ENCODE measurements at places on chromosomes 3 and 15. TPM values are rescaled to one million over a fixed set of nuclear protein-coding genes. Genes with fewer than 3 reads are reported as not detected.

- peak; percentile 2 for DNase-seq
Measured at GRCh38 chr3:2735392-2735894, 374.7 kb downstream of the IL5RA start.

- DNase-seq = no peak
Measured at GRCh38 chr3:43273416-43273815, 12.9 kb upstream of the SNRK start.

DNA sequence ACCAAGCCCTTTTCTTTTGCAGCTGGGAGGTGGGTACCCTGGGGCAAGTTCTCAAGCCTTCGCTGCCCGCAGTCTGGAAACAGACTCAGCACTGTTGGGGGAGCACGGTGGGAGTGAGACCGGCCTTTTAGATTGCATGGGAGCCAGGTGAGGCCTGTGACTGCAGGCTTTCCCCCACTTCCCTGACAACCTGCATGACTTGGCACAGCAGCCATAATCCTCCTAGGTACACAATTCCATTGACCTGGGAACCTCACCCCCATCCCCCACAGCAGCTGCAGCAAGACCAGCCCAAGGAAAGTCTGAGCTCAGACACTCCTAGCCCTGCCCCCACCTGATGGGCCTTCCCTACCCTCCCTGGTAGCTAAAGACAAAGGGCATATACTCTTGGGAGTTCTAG lies 52.2 kb upstream of the CCDC80 start:
- no peak for DNase-seq

DNA sequence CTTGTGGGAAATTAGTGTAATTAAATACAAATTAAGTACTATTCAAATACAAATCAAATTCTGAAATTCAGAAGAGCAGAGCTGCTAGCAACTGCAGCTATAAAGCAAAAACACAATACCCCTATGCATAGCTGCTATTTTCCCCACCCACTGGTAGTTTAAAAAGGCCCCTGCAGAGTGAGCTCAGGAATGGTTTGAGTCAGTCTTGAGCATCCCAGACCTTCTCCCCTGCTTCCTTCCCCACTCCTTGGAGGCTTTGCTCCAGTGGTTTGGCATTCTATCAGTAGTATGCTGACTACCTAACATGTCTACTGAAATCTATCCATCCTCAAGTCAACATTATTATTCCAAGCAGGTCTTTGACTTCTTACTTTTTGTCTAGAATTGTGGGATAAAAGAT lies 53.0 kb downstream of the EFHB start:
- DNase-seq = no peak

GRCh38 chr15:82771789-82772607 lies 33.9 kb downstream of the FSD2 start:
- no peak for DNase-seq

- DNase-seq = no peak
Measured at GRCh38 chr3:28700728-28701127, 352.1 kb upstream of the AZI2 start.

- no peak for DNase-seq
Measured at GRCh38 chr3:123655400-123655799, 70.5 kb upstream of the HACD2 start.

- no peak for DNase-seq
Measured at GRCh38 chr3:154304116-154304786, 20.0 kb downstream of the DHX36 start.

- no peak for DNase-seq
Measured at GRCh38 chr15:81752546-81752942, 293.3 kb downstream of the MEX3B start.

- DNase-seq = no peak
Measured at GRCh38 chr15:98967096-98967495, 40.5 kb downstream of the PGPEP1L start.

GRCh38 chr3:21020681-21021080 lies 730.3 kb downstream of the ZNF385D start:
- no peak for DNase-seq

DNA sequence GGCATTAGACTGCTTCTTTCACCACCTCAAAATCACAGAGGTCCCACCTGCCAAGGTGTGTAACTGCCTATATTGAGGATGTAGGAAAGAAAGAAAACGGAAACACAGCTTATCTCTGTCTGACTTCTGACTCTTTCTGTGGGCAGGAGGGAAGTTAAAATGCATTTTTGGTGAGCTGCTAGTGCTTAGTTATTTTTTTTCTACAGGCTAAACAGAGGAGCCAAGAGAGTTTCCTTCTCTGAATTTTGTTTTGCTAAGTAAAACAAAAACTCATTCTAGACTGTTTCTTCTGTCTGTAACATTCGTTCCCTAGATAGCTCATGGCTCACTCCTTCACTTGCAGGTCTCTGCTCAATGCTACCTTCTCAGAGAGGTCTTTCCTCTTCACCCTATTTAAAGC lies 18.8 kb upstream of the AMOTL2 start:
- no peak for DNase-seq

DNA sequence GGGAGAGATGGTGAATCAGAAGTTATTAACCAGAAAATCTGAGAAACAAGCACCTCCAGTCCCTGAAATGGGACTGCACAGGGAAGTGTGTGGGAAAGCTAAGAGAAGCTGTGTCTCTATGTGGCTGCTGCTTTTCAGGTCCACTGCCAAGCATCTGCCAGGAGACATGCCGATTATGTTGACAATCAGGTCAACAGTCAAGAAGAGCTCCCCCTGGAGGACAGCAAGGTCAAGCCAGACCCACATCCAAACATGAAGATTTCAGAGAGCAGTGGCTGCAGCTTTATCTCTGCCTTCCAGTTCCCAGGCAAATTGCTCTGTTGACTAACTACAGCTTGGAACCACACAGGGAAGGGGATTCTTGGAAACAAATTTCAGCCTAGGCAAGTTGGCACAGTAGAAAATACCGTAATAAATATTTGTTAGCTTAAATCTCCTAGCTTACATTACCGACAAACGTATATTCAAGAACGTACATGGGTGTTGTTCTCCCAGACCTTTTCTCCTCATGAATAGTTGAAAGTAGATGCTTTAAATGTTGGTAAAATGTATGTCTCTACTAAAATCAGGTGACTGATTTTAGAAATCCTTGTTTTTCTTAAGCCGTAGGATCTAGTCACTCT lies 394.5 kb upstream of the RARB start:
- DNase-seq = peak; percentile 3

DNA sequence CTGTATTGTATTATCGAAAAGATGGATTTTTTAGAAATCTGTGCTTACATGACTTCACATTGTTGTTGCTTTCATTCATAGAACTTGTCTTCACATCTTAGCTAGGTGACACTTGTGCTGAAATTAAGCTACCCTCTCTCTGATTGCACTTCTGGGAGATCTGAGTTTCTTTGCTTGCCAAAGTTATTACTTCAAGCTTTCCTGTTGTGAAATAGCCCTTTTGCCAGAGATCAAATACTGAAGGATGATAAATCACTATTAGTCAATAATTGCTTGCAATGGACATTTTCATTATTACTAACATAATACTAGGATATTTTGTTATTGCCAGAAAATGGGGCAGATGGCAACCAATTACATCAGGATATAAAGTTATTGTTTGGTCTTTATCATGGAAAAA lies 34.7 kb downstream of the PIK3CA start:
- DNase-seq = no peak

- DNase-seq = no peak
Measured at GRCh38 chr3:132283916-132284405, 33.2 kb upstream of the ACP3 start.

GRCh38 chr3:47592066-47592795 lies 13.6 kb upstream of the CSPG5 start:
- DNase-seq = no peak

GRCh38 chr3:142818651-142819050 lies 70.2 kb downstream of the PCOLCE2 start:
- no peak for DNase-seq

GRCh38 chr3:130894130-130894985 lies 474 bp downstream of the ATP2C1 start:
- peak; percentile 69 for DNase-seq

GRCh38 chr15:75234191-75234810 lies 23.8 kb upstream of the GOLGA6C start:
- DNase-seq = no peak

DNA sequence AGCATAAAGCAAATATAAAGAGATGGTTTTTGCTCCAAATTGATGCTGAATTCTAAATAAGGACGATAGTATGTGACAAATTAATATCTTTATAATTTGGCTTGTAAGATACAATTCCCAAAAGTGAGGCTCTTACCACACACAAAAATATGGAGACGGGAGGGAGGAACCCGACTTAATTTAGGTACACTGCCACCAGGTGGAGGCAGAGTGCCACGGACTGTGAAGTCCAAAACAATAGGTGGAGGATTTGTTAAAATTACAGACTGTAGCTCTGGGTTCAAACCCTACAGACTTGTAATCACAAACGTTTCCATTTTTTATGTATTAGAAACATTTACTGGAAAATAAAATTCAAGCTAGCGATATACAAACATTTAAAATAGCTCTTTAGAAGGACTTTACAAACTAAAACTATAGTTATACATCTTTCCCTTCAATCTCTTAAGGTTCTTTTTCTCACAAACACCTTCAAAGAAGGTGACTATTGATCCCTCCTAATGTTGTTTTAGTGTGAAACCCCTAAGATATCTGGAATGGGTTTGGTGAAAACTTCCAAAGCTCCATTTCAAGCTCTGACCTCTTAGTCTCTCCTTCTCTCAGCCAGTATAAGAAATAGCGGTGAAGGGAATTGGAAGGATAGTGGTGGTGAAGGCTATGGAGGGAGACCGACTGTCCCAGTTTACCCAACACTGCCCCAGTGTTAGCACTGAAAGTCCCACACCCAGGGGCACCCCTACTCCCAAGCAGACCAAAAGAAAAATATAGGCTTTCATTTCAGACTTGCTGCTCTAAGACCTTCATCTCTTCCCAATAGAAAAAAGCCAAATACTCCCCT lies 89.7 kb downstream of the AQP9 start:
- peak; percentile 42 for DNase-seq

DNA sequence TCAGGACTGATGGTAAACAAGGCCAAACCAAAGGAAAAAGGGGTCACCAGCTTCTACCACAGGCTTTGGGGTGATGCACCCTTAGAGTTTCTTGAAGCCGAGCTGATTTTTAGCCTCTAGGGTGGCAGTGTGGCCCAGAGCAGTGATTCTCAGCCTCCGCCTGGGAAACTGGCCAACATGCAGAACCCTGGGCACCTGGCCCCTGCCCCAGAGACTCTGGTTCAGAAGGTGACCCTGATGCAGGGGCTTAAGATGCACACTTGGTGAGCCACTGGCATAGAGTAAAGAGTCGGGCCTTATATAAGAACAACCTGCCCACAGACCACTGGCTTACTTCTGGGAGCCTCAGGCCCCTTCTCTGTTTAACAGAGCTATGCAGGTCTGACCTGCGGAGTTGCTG lies 44.5 kb downstream of the SYNM start:
- no peak for DNase-seq

DNA sequence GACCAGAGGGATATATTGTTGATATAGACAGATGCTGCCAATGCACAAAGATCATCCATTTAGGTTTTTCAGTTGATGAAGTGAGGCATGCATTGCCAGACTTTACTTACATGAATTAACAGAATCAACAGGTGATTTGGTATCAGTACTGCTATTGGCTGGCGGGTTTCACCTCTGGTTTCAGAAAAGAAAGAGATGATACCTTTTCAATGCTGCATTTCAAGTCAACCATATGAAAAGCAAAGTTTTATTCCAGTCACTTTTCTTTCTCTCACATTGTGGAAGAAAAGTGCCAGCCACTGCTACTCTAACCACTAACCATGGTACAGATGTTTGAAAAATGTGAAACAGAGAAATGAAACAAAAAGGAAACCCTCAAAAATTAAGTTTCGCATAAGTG lies 289.1 kb downstream of the TIGIT start:
- peak; percentile 13 for DNase-seq

GRCh38 chr3:189096092-189096491 lies 75.7 kb upstream of the TPRG1 start:
- no peak for DNase-seq

GRCh38 chr3:172175254-172175599 lies 135.8 kb downstream of the FNDC3B start:
- DNase-seq = no peak

- DNase-seq = no peak
Measured at GRCh38 chr15:68207176-68207935, 2.2 kb upstream of the CALML4 start.

- no peak for DNase-seq
Measured at GRCh38 chr3:193938613-193939012, 197.3 kb upstream of the HES1 start.

- no peak for DNase-seq
Measured at GRCh38 chr3:35307296-35307695, 332.0 kb upstream of the ARPP21 start.

DNA sequence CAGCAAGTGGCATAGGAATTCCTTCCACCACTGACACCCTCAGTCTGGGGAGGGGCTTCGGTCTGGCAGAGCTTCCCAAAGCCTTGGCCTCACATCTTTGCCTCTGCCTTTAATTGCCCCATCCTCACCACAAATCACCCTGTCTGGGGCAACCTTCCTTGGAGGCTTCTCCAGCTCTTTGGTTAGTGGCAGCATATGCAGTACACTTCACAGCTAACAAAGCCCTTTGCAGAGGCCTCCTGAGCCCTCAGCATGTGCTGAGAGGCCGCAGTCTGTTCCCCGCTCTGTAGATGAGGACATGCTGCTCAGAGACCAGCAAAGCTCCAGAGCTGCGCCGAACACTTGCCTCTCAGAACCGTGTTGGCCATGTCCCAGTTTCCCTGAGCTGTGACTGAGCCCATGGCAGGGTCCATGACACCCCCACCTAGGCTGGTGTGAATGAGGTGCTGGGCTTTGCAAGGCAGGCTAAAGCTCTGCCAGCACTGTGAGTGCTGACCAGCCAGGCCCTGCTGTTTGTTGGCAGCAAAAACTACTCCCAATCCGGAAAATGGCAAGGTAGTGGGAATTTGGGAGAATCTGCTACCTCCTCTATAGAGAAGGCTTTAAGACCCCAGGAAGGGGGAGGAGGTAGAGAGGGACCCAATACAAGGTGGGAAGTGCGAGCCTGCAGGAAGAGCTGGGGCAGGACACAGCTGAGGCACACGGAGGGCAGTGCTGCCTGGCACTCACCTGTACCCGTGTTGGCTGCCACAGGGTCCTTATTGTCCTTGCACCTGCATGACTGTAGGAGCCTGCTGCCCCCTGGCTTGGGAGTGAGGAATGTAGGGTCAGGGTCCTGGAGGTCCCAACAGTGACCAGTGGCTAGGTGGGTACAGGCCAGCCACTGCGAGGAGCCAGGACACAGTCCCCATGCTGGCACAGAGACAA lies 8.4 kb upstream of the KLF15 start:
- no peak for DNase-seq

GRCh38 chr3:95655363-95655986 lies 1158.9 kb upstream of the EPHA6 start:
- no peak for DNase-seq

GRCh38 chr3:39935261-39935660 lies 125.9 kb downstream of the MYRIP start:
- no peak for DNase-seq

Gene DNASE1L3
- total RNA-seq = 1.1 TPM

Gene MYO5C
- 4.5 TPM for total RNA-seq

Gene TF
- total RNA-seq = 0.27 TPM

Gene MUC13
- total RNA-seq = not detected

Gene GOLGA6B
- not detected for total RNA-seq

Gene GP5
- total RNA-seq = 0.22 TPM

Gene IQCF6
- total RNA-seq = not detected

Gene SNX4
- 27.0 TPM for total RNA-seq

Gene IQCH
- 2.2 TPM for total RNA-seq

Gene PROK2
- not detected for total RNA-seq

Gene STAB1
- total RNA-seq = 4.5 TPM

Gene LOXL1
- total RNA-seq = 0.49 TPM

Gene SLC9A9
- 18.7 TPM for total RNA-seq

Gene HCN4
- total RNA-seq = not detected

Measured in B cell (primary cell).